Psoas muscle (tissue), 8 donors: ENCODE measurements at places on chromosomes 7 and 10. TPM values are rescaled to one million over a fixed set of nuclear protein-coding genes. Genes with fewer than 3 reads are reported as not detected.

LIPF gene
- total RNA-seq: not detected

CYP2E1 gene
- total RNA-seq: 3.0 TPM

CHST15 gene
- 3.6 TPM for total RNA-seq

BAMBI gene
- total RNA-seq: 2.9 TPM
